ENCODE measurements at places on chromosomes 6 and 20. TPM values are rescaled to one million over a fixed set of nuclear protein-coding genes. Genes with fewer than 3 reads are reported as not detected.

LY6G5C gene
- 4.3 TPM for total RNA-seq

TENT5A gene
- 1.9 TPM for total RNA-seq

C6orf118 gene
- not detected for total RNA-seq

GGTLC1 gene
- total RNA-seq, result not detected

LINC00237 gene
- not detected for total RNA-seq

ABT1 gene
- total RNA-seq, result 25.3 TPM

PDE7B gene
- total RNA-seq, result 0.29 TPM

MYCT1 gene
- total RNA-seq, result not detected

PI16 gene
- total RNA-seq, result not detected

SPATS1 gene
- not detected for total RNA-seq

SPTLC3 gene
- 0.37 TPM for total RNA-seq

CST1 gene
- not detected for total RNA-seq

ARHGAP40 gene
- not detected for total RNA-seq

CD24 gene
- not detected for total RNA-seq

CLPSL1 gene
- not detected for total RNA-seq

DHX35 gene
- total RNA-seq, result 10.8 TPM

TMEM217 gene
- total RNA-seq, result 3.2 TPM

TP53TG5 gene
- total RNA-seq, result not detected

MOXD1 gene
- total RNA-seq, result not detected

MYLK4 gene
- 0.26 TPM for total RNA-seq

SULF2 gene
- total RNA-seq, result 0.58 TPM

SH3BGRL2 gene
- 0.13 TPM for total RNA-seq

GSTA2 gene
- total RNA-seq, result not detected

CDH22 gene
- not detected for total RNA-seq

OPRL1 gene
- total RNA-seq, result 2.0 TPM

GTSF1L gene
- total RNA-seq, result not detected

CTCFL gene
- total RNA-seq, result not detected

RIMS1 gene
- not detected for total RNA-seq

TBX18 gene
- not detected for total RNA-seq

NUS1 gene
- 29.1 TPM for total RNA-seq

LY6G6F gene
- total RNA-seq, result not detected

AVP gene
- total RNA-seq, result not detected

POU3F2 gene
- not detected for total RNA-seq

CDH26 gene
- 0.34 TPM for total RNA-seq

GLP1R gene
- total RNA-seq, result not detected

GJA10 gene
- total RNA-seq, result not detected

MLN gene
- not detected for total RNA-seq

GNMT gene
- 1.1 TPM for total RNA-seq
